Large intestine (tissue), 12 donors: ENCODE measurements at places on chromosomes 1 and 21. TPM values are rescaled to one million over a fixed set of nuclear protein-coding genes. Genes with fewer than 3 reads are reported as not detected.

GRCh38 chr1:64490213-64490818 lies 20.4 kb downstream of the CACHD1 start:
- peak; percentile 64 for DNase-seq

GRCh38 chr21:27339902-27340301 lies 373.0 kb upstream of the ADAMTS5 start:
- DNase-seq, result peak; percentile 4

DNA sequence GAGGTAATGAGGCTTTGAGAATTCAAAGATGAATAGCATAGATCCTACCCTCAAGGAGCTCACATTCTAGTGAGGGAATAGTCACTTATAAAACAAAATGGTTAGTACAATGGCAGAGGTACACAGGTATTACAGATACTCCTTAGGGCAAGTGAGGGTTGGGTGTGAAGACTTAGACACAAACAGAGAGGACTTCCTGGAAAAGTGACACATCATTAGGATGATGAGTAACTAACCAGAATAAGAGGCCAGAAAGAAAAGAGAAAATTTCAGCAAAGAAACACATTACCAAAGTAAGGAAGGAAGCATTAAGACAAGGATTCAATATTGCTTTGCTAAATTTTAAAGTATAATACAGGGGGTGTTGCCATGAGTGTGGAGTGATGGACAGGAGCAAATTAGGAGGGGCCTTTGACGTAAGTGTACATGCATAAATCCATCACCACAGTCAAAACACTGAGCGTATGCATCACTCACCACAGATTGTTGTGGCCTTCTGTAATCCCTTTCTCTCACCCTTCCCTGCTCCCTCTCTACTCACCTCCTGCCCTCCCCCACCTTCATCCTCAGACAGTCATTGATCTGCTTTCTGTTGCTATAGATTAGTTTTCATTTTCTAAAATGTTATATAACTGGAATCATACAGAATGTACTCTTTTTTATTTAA lies 7.9 kb downstream of the CD53 start:
- no peak for DNase-seq

DNA sequence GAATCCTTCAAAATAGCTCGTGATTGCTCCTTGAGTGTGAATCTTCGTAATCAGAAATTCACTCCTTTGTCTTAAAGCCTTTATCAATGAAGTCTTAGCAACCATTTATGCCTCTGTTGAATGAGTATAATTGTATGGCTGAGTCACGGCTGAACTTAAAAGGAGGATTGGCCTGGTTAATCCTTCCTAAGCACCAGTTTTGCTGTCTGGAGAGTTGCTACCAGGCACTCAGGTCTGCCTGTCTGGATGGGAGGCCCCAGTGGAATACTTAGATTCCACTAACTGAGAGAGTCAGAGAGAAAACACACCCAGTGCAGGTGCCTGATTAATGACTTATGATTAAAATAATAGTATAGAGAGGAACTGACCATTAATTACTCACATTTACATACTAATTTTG lies 7.6 kb upstream of the HHAT start:
- no peak for DNase-seq

- DNase-seq, result no peak
Observed at GRCh38 chr1:104987210-104987609, 1237.5 kb downstream of the AMY1C start.

DNA sequence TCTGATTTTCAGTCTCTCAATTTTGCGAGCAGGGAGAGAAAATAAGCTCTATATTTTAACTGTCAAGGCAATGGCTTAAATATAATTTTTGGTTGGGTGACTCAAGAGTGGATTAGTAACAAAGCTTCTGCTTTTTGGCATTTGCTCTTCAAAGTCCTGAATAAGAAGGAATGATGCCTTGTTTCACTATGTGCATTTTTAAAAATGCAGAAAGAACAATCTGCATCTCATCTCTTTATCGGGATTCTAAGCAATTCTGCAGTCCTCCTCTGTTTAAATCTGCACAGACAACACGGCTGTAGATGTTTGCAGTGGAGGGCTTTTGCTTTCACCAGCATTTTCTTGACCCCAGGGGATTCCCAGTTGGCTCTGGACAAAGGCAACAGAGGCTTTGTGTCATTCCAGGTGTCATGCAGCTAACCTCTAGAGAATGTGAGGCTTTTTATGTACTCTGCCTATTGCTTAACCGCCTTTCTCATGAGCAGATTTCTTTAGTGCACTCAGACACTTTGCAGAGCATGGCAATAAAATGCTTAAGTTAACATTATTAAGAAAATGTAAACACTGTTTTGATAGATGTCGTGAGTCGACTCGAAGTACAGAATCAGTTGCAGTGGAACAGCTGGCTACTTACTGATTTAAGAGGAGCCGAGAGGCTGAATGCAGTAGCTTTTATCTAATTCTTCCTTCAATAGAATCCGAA lies 783.2 kb upstream of the NEGR1 start:
- peak; percentile 29 for DNase-seq

GRCh38 chr21:39332175-39332574 lies 16.7 kb downstream of the HMGN1 start:
- peak; percentile 42 for DNase-seq

DNA sequence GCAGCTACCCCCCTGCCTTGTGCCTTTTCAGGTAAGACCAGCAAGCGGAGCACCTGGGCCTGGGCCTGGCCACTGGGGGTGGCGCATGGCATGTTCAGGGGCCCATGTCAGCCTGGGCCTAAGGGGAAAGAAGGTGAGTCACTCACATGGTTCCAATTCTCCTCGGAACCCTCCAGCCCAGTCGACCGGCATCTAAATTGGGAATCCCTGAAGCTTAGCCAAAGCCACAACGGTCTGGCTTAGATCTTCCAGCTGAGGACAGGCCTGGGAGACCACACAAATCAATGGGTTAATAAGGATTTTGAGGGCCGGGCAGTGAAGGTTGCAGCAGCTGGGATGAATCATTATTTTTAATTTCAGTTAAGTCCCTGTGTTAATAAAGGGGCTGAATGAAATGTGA lies 145.1 kb upstream of the SMYD2 start:
- DNase-seq, result no peak

GRCh38 chr1:158153179-158153578 lies 27.5 kb upstream of the CD1D start:
- no peak for DNase-seq

DNA sequence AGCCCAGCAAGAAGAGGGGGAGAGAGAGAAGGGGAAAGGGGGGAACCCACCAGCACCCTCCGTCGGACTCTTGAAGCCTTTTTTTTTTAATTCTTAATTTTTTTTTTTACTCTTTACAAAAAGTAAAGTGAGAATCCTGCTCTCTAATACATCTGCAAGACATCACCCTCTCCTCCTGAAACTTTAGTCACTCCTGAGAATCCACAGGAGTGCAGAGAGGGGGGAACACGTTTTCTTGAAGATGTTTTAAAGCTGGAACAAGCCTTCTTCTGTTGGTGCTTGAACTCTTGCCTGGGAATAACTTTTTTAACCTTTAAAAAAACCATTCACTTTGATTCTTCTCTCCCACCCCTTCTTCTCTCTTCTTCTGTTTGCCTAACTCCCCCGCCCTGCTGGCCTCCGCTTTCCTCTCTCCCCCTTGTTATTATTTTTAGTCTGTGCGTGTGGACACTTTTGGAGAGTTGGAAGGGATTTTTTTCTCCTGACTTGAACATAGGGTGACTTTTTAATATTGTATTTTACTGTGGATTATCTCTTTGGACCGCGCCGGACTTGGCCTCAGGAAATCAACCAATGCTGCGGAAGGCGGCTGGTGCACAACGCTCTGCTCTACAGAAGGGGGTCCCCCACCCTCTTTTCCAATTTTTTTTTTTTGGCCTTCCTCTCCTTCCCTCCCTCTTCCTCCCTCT lies 383 bp upstream of the PRRX1 start:
- no peak for DNase-seq

DNA sequence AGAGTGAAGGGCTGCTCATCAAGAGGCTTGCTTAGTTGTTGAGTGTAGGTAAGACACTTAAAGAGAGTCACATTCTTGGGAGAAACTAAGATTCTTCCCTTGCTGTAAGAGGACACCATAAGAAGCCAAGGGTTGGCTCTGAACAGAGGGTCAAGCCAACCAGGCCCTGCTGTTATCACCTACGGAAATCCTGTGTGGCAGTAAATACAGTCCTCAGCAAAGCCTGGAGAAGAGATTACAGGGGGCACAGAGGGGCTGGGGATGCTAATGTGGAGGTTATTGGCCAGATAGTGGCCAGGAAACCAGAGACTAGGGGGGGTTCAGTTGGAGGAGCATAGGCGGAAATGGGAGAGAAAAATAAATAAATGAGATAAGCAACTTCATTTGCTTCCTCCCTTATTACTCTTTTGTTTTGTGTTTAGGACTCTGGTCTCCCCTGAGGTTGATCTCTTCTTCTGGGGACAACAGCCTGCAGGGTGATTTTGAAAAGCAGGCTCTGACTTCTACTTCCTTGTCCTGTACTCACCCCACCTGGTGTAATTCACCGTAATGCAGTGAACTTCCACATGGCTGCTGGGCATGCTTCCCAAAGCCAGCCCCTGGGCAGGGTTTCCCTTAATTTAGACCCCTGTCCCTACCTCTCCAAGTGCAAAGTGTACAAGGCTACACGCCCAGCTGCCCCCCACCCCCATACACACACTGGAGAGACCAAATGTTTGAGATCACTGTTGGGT lies 40.9 kb downstream of the MTARC1 start:
- DNase-seq, result peak; percentile 30

DNA sequence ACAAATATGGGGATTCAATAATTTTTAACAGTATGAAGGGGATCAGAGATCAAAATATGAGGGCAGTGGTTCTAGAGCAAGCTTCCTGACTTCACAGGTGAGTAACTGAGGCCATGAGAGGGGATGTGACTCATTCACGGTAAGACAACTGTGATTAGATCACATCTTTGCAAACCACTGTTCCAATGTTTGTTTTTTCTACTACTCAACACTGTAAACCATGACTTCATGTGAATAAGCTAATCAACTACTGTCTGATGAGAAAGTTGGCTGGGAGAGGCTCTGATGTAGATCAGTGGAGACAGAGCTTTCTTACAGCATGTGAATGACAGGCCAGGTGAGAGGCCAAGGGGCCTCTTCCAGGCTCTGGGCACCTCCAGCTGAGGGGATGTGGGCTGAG lies 84.7 kb downstream of the BRINP2 start:
- no peak for DNase-seq

GRCh38 chr1:62038594-62039284 lies 155.9 kb upstream of the L1TD1 start:
- no peak for DNase-seq

GRCh38 chr21:42202321-42202720 lies 16.6 kb upstream of the ABCG1 start:
- no peak for DNase-seq

DNA sequence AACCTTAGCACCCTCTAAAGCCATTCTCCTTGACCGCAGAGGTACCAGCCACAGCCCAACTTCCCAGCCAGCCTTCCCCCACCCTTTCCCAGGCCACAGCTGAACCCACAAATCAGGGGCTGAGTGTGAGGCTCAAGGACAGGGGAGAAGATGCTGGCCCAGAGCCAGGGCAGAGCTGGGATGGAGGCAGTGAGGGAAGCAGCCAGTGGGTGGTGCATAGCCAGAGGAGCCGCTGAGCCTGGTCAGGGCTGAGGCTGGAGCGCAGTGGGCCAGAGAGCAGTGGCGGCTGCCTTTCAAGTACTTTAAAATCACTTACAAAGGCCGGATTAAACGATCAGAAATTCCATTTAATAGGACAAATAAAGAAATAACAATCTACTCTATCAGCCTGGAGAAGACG lies 36.3 kb downstream of the DMAP1 start:
- no peak for DNase-seq

GRCh38 chr1:160307118-160307791 lies 22.3 kb upstream of the PEX19 start:
- DNase-seq, result no peak

DNA sequence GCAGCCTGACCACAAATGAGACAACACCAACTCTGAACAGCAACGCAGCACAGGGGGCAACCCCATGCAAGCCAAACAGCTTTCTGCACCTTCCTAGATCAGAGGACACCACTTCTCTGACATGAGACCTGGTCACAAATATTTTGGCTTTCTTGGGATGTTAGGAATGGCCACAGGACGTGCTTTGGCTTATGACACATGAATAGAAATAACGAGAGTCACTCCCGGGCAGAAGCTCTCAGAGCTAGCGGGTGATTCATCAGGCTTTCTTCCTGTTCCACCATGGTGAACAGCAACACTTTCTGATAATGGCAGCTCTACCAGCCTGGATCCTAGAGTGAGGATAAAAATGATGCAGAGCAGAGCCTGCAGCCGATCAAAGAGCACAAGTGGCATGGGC lies 39.4 kb downstream of the PAFAH2 start:
- DNase-seq, result no peak

- no peak for DNase-seq
Observed at GRCh38 chr1:67300561-67300960, 7.1 kb upstream of the IL12RB2 start.

- no peak for DNase-seq
Observed at GRCh38 chr1:88350648-88351047, 333.4 kb upstream of the PKN2 start.

DNA sequence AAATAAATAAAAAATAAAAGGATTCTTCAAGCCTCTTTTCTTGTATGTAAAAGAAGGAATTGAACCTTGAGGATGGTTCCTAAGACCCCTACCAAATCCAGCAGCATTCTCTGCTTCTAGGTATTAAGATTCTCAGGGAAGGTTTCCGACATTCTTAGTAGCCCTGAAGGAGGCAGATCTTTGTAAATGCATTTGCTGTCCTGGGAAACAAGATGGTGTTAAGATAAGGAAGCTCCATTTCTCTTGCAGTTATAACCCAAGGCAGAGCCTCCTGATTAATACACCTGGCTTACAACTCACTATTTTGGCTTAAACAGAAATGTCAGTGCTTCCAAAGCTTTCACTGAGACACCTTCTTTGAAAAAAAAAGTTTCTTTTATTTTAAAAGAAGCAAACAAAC lies 393.8 kb downstream of the DISC1 start:
- no peak for DNase-seq

Gene USH2A
- 0.06 TPM for polyA plus RNA-seq

Gene FCRL1
- polyA plus RNA-seq, result 0.52 TPM

Gene PDPN
- polyA plus RNA-seq, result 11.9 TPM

Gene FNDC10
- polyA plus RNA-seq, result 2.4 TPM

Gene DMBX1
- polyA plus RNA-seq, result not detected

Gene GRIK1
- polyA plus RNA-seq, result 1.9 TPM

Gene AADACL4
- not detected for polyA plus RNA-seq

Gene FOXD2
- polyA plus RNA-seq, result 1.6 TPM

Gene IGSF21
- 0.54 TPM for polyA plus RNA-seq

Gene TINAGL1
- polyA plus RNA-seq, result 37.7 TPM

Gene OR2L5
- polyA plus RNA-seq, result not detected

Gene CGN
- 145 TPM for polyA plus RNA-seq

Gene SMIM1
- polyA plus RNA-seq, result 66.0 TPM
